ENCODE measurements at places on chromosomes 6 and 20. TPM values are rescaled to one million over a fixed set of nuclear protein-coding genes. Genes with fewer than 3 reads are reported as not detected.

The TIAM2 gene
- 5.2 TPM for total RNA-seq

The SALL4 gene
- 0.08 TPM for total RNA-seq

The SCUBE3 gene
- total RNA-seq, result 0.22 TPM

The PNLDC1 gene
- 0.42 TPM for total RNA-seq

The BEND3 gene
- 2.2 TPM for total RNA-seq

The PRPH2 gene
- 0.08 TPM for total RNA-seq

The KCNG1 gene
- not detected for total RNA-seq

DNA sequence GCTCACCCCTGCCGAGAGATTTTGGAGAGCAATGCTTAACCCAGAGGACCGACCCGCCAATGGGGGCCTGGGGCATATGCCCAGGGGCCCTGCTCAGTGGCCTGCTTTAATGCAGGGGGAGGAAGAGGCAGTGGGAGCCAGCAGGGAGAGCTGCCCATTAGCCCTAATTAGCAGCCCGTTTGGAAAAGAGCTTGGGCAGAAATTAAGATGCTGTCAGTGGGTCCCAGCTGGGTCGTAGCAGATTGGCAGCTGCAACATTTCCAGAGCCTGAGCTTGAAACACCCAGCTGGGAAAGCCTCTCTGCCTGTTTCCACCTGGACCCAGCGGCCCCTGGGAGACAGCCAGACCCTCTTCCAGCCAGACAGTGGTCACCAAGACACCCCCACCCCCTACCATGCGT, 39.5 kb downstream of the CD40 start:
- no peak for DNase-seq

GRCh38 chr6:170035901-170036304, 255.0 kb downstream of the DLL1 start:
- peak; percentile 4 for DNase-seq

DNA sequence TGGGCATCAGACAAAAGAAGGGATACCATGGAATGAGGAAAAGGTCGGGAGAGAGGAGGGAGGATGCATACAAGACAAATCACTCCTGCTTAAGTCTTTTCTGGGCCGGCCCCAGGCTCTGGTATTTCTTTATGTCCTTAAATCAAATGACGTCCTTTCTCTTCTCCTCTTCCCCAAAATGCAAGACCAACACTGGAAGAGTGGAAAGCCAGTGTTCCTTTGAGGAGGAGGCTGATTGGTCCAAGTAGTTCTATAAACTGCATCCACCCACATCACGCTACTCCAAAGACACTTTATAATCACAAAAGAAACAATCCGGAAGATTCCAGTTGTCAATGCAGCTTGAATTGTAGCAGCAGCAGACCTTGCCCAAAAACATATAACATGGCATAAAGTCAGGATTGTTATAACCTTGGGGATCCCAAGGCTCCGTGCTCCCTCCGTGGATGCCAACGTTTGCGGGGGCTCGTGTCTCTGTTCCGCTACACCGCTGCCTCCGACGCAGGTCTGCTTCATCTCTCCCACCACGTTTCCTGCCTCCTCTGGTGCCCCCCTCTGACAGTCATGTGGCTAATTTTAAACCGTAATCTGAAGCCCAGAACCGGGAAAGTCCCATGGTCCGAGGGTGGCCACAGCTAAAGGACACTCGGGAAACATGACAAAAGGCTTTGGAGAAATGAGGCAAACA, 47.1 kb downstream of the MCUR1 start:
- peak; percentile 54 for DNase-seq

GRCh38 chr6:89239338-89239737, 22.2 kb upstream of the GABRR1 start:
- peak; percentile 40 for DNase-seq

DNA sequence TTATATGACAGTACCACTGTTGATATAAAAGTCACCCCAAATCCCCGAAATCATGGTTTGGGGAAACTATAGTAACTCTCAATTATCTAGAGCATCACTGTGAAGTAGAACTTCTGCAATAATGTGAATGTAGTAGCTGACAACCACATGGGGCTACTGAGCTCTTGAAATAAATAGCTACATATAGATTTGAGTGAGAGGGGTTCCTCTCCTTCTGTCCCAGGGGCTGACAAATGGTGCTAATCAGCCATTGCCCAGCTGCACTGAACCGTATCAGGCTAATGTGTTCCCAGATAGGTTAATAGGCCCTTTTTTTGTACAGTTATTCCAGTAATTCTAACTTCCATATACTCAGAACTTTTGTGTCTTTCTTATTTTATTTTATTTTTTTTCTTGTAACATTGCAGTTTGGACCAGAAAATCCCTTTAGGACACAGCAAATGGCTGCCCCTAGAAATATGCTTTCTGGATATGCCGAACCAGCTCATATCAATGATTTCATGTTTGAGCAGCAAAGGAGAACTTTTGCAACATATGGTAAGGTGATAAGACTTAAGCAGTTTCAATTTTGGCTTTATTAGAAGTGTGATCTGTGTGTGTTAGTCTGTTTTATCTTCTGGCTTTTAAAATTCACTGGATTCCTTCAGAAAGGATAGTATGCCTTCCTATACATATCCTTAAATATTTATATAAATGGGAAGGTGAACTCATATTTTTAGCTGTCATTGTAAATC, 21.1 kb downstream of the CDC40 start:
- no peak for DNase-seq

DNA sequence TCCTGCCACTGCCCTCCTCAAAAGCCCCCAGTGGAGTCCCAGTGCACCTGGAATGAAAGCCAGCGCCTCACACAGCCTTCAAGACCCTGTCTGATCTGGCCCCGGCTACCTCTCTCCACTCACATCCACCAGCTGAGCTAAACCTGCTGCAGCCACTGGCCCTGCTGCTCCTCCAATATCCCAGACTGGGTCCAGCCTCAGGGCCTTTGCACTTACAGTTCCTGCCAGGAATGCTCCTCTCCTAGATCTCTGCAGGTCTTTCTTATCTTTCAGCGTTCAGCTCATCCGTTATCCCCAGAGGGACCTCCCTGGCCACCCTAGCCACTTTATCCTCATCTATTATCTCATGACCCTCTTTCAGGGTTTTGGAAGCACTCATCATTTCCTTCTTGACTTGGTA, 68.8 kb downstream of the KCNB1 start:
- DNase-seq, result no peak

GRCh38 chr20:35592339-35592974, 23.2 kb upstream of the SPAG4 start:
- DNase-seq, result no peak

DNA sequence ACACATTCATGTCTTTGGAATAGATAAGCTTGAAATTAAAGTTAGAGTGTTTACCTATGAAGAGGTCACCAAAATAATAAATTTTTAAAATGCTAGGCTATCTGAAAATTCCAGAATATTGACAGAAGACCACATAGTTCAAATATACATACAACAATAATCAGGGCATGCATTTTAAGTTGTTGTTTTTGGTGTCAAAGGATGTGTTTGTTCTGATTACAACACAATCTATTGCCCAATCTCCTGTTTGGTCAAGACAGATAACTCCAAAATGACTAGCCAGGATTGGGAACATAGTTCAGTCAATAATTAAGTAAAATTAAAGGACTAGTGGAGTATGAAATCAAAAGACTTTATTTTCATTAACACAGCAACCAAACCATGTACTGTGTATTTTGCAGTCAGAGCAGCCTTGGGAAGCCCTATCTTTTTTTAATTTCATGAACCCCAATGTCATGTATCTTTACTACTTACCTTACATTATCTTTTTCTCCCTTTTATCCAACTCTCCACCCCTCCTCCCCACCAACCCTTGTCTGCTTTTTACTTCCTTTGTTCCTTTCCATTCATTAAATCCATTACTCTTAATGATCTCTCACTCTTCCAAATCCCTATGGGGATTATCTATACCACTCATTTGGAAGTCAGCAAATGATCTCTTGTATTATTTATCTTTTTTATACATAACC, 111.2 kb downstream of the CDK19 start:
- no peak for DNase-seq

- DNase-seq, result no peak
Measured at GRCh38 chr6:150090328-150090727, 21.4 kb upstream of the ULBP3 start.

GRCh38 chr20:37202267-37202943, 23.1 kb upstream of the MROH8 start:
- DNase-seq, result no peak

DNA sequence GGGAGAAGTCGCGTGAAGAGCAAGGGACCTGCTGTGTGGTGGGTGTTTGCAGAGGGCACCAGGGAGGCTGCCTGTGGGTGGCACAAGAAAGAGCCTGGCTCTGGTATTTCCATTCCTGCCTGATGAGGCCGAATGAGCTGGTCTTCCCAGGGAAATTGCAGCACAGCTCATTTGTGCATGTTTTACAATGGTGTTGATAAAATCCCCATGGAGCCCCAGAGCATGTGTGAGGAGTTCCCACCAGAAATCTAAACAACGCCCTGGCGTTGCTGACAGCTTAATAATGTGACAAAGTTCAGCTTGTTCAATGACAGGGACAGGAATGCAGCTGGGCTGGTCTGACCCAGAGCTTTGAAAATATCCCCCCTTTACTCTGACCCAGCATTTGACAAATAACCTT, 135.5 kb downstream of the CLIC5 start:
- DNase-seq, result no peak

DNA sequence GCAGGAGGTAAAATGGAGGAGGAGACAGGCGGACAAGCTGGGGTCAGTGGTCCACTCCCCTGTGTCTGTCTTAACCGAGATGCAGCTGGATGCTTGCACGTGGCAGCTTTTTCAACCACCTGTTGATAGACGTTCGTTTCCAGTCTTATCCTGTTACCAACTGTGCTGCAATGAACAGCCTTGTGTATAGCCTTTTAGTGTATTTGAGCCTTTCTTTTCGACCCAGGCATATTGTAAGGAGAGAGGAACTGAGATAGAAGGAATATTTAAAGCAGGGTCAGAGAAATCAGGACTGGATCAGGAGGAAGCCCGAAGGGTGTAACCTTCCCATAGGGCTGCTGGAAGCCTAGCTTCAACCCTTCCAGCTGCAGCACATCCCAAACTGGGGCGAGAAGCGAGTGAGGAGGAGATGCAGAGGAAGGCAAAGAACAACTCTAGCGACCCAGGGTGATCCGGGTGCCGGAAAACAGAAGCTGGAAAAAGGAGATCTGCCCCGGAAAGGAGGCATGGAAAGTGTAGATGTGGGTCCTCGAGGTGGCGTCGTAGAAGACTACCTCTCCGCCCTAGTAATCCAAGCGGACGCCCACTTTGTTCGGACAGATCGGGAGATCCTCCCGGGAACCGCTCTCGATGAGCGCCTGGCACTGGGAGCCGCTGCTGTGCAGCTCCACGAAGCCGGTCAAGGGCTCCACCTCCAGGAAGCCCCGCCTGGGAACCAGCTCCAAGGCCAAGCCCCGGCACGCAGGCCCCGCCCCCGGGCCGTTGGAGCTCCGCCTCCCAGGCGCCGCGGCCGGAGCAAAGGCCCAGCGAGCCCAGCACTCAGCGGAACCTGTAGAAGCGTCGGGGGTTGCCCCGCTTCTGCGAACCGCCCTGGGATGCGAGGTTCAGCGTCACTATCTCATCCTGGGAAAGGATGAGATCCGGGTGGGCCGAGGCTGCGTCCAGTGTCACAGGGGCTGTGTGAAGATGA, 11.2 kb downstream of the TRIM31 start:
- DNase-seq, result peak; percentile 70

- DNase-seq, result no peak
Measured at GRCh38 chr6:43915986-43916923, 146.2 kb downstream of the VEGFA start.

- no peak for DNase-seq
Measured at GRCh38 chr6:163775313-163775712, 360.8 kb downstream of the QKI start.

- DNase-seq, result no peak
Measured at GRCh38 chr6:139112561-139112960, 22.3 kb upstream of the HECA start.

- no peak for DNase-seq
Measured at GRCh38 chr6:147160593-147160992, 43.6 kb upstream of the STXBP5 start.

- DNase-seq, result peak; percentile 71
Measured at GRCh38 chr20:1313236-1313964, 15.5 kb downstream of the SDCBP2 start.

GRCh38 chr6:92538926-92539325, 880.4 kb downstream of the EPHA7 start:
- no peak for DNase-seq

DNA sequence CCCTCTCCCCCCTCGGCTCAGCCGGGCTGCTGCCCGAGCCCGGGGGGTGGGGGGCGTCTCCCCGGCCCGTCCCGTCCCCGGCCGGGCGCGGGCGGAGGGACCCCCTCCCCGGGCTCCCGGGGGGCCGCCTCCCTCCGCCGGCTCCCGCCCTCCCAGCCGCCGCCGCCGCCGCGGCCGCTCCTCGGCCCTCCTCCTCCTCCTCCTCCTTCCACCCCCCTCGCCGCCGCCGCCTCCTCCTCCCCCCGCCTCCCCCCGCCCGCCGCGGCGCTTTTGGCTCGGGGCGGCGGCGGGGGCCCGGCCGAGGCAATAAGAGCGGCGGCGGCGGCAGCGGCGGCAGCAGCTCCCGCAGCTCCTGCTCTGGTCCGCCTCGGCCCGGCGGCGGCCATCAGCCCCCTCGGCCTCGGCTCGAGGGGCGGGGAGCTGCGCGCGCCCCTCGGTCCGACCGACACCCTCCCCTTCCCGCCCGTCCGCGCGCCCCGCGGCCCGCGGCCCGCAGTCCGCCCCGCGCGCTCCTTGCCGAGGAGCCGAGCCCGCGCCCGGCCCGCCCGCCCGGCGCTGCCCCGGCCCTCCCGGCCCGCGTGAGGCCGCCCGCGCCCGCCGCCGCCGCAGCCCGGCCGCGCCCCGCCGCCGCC, 38.7 kb downstream of the GNAS start:
- DNase-seq, result peak; percentile 84

GRCh38 chr6:89494131-89494793, 61.3 kb downstream of the ANKRD6 start:
- no peak for DNase-seq

- DNase-seq, result no peak
Measured at GRCh38 chr6:134195164-134195906, 122.6 kb downstream of the SGK1 start.

DNA sequence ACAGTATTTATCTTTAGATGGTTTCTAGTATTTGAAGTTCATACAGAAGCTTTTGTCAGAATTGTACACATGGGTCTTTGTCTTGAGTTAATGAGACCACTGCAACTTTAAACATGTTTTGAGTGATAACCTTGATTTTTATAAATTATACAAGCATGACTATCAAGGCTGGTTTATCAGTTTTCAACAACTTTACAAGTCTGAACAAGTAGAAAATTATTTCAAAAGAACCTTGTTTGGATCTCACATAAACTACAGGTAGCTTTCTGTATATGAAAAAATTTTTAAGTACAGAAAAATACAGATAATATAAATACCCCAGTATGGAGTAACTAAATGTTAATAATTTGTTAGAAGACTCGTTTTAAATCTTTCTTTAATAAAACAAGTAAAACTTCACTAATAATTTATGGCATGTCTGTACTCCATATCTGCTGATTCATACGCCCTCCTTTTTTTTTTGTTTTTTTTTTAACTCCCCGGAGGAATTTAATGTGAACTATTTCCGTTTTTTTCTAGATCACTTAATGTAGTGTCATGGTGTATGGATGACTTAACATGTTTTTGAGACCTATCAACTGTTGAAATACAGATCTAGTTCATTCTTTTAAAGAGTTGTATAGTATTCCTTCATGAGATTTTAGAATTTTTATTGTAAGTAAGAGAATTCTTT, 18.3 kb downstream of the VAPB start:
- DNase-seq, result no peak

GRCh38 chr20:17671011-17671410, 11.0 kb downstream of the RRBP1 start:
- no peak for DNase-seq

- DNase-seq, result no peak
Measured at GRCh38 chr6:49549691-49550491, 577 bp upstream of the C6orf141 start.

GRCh38 chr20:4918473-4918872, 82.8 kb downstream of the SLC23A2 start:
- no peak for DNase-seq
